Neural crest cell (in vitro differentiated cells): ENCODE measurements at places on chromosomes 6 and 20. TPM values are rescaled to one million over a fixed set of nuclear protein-coding genes. Genes with fewer than 3 reads are reported as not detected.

TP53TG5 gene
- not detected in 2 replicates for total RNA-seq

STK35 gene
- 35.7 and 36.0 TPM in 2 replicates for total RNA-seq

HCK gene
- total RNA-seq, result not detected in 2 replicates

STMN3 gene
- 96.4 and 101 TPM in 2 replicates for total RNA-seq

COL12A1 gene
- total RNA-seq, result 50.2 and 51.1 TPM in 2 replicates

MLN gene
- not detected in 2 replicates for total RNA-seq

XKR7 gene
- total RNA-seq, result 4.5 and 4.9 TPM in 2 replicates

F13A1 gene
- 0.39 and 0.70 TPM in 2 replicates for total RNA-seq

TLDC2 gene
- not detected in 2 replicates for total RNA-seq

CFAP206 gene
- 0.86 and 0.93 TPM in 2 replicates for total RNA-seq

PRICKLE4 gene
- total RNA-seq, result 2.9 and 4.1 TPM in 2 replicates

CLIC5 gene
- 0.20 TPM in 1 of 2 replicates, not detected in the other for total RNA-seq

KCNK15 gene
- not detected in 2 replicates for total RNA-seq

OLIG3 gene
- total RNA-seq, result 0.14 and 0.63 TPM in 2 replicates

RSPH9 gene
- total RNA-seq, result 0.57 and 0.63 TPM in 2 replicates
